ENCODE measurements at places on chromosomes 2 and 18. TPM values are rescaled to one million over a fixed set of nuclear protein-coding genes. Genes with fewer than 3 reads are reported as not detected.

Gene IL37
- polyA plus RNA-seq: not detected

DNA sequence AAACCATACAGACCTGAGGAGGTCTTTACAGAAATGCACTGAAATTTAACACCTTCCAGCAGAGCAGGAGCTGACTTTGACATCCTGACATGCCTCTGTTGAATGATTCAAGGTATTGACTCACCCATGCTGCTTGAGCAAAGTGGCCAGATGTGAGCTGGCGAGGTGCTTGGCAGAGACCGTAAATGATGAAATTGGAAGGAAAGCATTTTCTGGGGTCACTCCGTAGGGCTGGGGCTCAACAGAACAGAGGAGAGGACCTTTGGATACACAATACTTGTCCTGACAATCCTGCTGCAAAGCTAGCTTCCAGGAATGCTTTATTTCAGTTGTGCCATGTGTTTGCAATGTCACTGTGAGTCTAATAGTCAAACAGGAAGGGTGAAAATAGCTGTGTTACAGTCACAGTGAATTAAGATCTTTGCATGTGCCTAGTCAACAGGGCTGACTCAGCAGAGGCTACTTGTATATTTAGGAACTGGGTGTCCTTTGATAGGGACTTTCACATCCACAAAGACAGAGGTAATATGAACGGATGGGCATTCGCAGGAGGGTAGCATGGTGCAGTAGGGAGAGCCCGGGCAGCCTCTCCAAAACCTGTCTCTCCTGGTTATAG, 31.6 kb upstream of the NCK2 start:
- H3K27ac ChIP-seq: no peak overlapping the region
- no peak for DNase-seq
- no peaks in the 10 kb centered on the region for H3K27me3 ChIP-seq
- H3K36me3 ChIP-seq: no peaks in the 10 kb centered on the region
- no peak overlapping the region for H3K4me3 ChIP-seq

GRCh38 chr2:232522623-232523401, 2.6 kb downstream of the PRSS56 start:
- H3K27ac ChIP-seq: no peak overlapping the region
- H3K36me3 ChIP-seq: no peaks in the 10 kb centered on the region
- no peaks in the 10 kb centered on the region for H3K4me1 ChIP-seq
- peaks cover 29% of the 10 kb centered on the region for H3K27me3 ChIP-seq

- peak overlapping the region; percentile 53 for H3K27ac ChIP-seq
- H3K36me3 ChIP-seq: no peaks in the 10 kb centered on the region
- H3K4me1 ChIP-seq: peaks cover 9% of the 10 kb centered on the region
- DNase-seq: no peak
Observed at GRCh38 chr18:41761333-41762018, 193.6 kb upstream of the PIK3C3 start.

- no peaks in the 10 kb centered on the region for H3K36me3 ChIP-seq
- H3K4me1 ChIP-seq: peaks cover 35% of the 10 kb centered on the region
- no peak overlapping the region for H3K4me3 ChIP-seq
Observed at GRCh38 chr2:42971381-42971780, 179.0 kb upstream of the HAAO start.

Gene POTEI
- not detected for polyA plus RNA-seq

- H3K27ac ChIP-seq: no peak overlapping the region
- H3K4me1 ChIP-seq: no peaks in the 10 kb centered on the region
- no peaks in the 10 kb centered on the region for H3K27me3 ChIP-seq
- no peaks in the 10 kb centered on the region for H3K36me3 ChIP-seq
- DNase-seq: no peak
Observed at GRCh38 chr18:13232971-13233786, 14.6 kb downstream of the LDLRAD4 start.

Gene CHRNG
- polyA plus RNA-seq: not detected

Gene DSC2
- polyA plus RNA-seq: not detected

Gene SCN9A
- polyA plus RNA-seq: 5.9 TPM

Gene FAP
- polyA plus RNA-seq: 57.8 TPM

- no peak overlapping the region for H3K4me3 ChIP-seq
- H3K27me3 ChIP-seq: no peaks in the 10 kb centered on the region
- no peak overlapping the region for H3K27ac ChIP-seq
- no peak for DNase-seq
- no peaks in the 10 kb centered on the region for H3K36me3 ChIP-seq
Observed at GRCh38 chr2:126358122-126358521, 297.8 kb upstream of the GYPC start.

Gene ARHGEF33
- 0.08 TPM for polyA plus RNA-seq

DNA sequence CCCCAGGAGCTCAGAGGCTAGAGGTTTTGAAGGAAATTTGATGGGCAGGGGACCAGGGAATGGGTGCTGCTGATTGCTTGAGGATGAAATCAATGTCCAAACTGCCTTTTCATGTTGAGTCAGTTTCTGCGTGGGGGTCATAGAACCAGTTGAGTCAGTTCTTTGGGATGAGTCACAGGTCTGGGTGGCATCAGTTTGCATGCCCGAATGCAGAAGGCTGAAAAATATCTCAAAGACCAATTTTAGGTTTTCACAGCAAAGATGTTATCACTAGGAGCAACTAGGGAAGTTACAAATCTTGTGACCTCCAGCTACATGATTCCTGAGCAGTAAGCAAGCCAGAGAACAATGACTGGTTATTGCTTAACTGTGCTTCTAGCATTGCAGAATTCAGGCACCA, 1135.1 kb upstream of the CRIM1 start:
- no peaks in the 10 kb centered on the region for H3K4me1 ChIP-seq
- no peak overlapping the region for H3K27ac ChIP-seq
- no peak overlapping the region for H3K4me3 ChIP-seq
- no peaks in the 10 kb centered on the region for H3K27me3 ChIP-seq

Gene GPR39
- polyA plus RNA-seq: 2.1 TPM

DNA sequence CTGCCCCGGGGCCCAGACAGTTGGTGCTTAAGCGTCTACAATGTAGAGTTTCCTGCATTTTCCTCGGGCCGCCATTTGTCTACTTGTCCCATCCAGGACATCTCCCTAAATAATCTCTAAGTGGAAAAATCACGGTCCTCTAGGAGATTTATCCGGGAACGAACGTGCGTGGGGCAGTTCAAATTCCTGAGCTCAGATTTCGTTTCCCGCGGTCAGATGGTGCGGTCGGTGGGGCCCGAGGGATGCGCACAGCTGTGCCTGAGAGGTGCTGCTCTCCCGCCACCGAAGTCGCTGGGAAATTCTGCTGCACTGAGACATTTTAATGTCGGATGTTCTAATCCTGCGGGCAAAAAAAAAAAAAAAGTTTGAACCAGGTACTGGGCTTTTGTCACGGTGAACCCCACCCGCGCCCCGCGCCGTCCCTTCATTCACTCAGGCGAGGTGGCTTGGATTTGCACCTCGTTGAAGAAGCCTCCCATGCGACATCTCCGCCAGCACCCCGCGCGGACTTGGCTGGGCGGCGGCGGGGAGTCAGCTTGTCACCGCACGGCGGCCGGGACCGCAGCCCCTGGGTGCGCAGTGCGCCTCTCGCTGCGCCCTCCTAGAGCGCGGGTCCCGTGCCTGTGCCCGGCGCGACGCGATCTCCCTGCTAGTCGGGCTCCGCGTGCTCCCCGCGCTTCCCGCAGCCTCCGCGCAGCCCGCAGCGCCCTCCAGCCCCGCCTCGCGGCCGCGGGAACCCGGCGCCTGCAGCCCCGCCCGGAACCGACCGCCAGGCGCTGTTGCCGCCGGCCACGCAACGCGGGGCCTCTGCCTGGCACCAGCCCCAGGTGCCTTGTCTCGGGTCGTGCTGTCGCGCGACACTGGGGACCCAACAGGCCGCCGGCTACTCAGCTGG, 191.9 kb upstream of the TCF4 start:
- no peaks in the 10 kb centered on the region for H3K4me1 ChIP-seq
- H3K27me3 ChIP-seq: no peaks in the 10 kb centered on the region
- peak overlapping the region; percentile 73 for H3K4me3 ChIP-seq
- peak overlapping the region; percentile 21 for H3K27ac ChIP-seq
- DNase-seq: peak; percentile 85
- H3K36me3 ChIP-seq: no peaks in the 10 kb centered on the region

DNA sequence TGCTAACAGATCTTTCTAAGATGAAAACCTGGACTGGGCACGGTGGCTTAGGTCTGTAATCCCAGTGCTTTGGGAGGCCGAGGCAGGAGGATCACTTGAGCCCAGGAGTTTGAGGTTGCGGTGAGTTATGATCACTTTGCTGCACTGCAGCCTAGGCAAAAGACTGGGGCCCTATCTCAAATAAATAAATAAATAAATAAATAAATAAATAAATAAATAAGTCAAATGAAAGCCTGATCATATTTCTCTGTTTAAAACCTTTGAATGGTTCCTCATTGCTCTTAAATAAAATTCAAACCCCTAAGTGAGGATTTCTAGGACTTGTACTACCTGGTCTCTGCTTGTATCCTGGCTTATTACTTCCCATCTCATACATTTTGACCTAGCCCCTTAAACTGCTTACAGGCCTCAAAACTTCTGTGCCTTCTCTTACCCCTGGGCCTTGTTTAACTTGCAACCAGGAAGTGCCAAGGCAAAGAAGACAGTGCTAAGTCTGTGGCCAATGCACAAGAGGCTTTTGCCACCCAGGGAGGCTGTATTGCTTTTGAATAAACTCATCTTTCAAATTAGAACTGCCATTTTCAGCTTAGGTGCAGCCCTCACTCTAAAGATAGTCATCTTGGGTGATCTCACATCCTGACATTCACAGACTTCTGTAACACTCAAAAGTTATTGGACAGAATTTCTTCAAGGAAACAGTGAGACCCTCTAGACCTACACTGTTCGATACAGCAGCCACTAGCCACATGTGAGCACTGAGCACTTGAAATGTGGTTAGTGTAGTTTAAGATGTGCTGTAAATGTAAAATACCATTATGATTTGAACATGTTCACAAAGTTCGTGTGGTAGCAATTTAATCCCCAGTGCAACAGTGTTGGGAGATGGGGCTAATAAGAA, 73.7 kb downstream of the POLE4 start:
- H3K27me3 ChIP-seq: no peaks in the 10 kb centered on the region
- no peak overlapping the region for H3K27ac ChIP-seq
- no peaks in the 10 kb centered on the region for H3K36me3 ChIP-seq
- DNase-seq: no peak
- H3K4me1 ChIP-seq: no peaks in the 10 kb centered on the region
- no peak overlapping the region for H3K4me3 ChIP-seq

GRCh38 chr2:207183506-207183905, 17.8 kb upstream of the KLF7 start:
- no peak overlapping the region for H3K27ac ChIP-seq
- no peak overlapping the region for H3K4me3 ChIP-seq
- no peaks in the 10 kb centered on the region for H3K36me3 ChIP-seq
- H3K4me1 ChIP-seq: peaks cover 34% of the 10 kb centered on the region
- DNase-seq: no peak
- H3K27me3 ChIP-seq: no peaks in the 10 kb centered on the region

Gene CCDC141
- polyA plus RNA-seq: 0.02 TPM

GRCh38 chr2:238910751-238911351, 63.0 kb downstream of the TWIST2 start:
- no peak for DNase-seq
- no peaks in the 10 kb centered on the region for H3K36me3 ChIP-seq
- no peaks in the 10 kb centered on the region for H3K4me1 ChIP-seq

GRCh38 chr18:57430079-57431001, 4.8 kb upstream of the ONECUT2 start:
- H3K27ac ChIP-seq: no peak overlapping the region
- no peaks in the 10 kb centered on the region for H3K4me1 ChIP-seq
- H3K36me3 ChIP-seq: no peaks in the 10 kb centered on the region
- DNase-seq: no peak

Gene ADI1
- 67.2 TPM for polyA plus RNA-seq

Gene MAP3K19
- not detected for polyA plus RNA-seq
